Activated T-helper 17 cell treated with anti-CD3 and anti-CD28 coated beads, Interleukin-2, amount 50 U/mL, for 72 hours (primary cell): ENCODE measurements at places on chromosomes 5 and 9.

- ATAC-seq = peak; percentile 83
Observed at GRCh38 chr9:4927043-4927471, 58.0 kb upstream of the JAK2 start.

GRCh38 chr5:132388244-132389050, 18.9 kb downstream of the SLC22A5 start:
- ATAC-seq = no peak

DNA sequence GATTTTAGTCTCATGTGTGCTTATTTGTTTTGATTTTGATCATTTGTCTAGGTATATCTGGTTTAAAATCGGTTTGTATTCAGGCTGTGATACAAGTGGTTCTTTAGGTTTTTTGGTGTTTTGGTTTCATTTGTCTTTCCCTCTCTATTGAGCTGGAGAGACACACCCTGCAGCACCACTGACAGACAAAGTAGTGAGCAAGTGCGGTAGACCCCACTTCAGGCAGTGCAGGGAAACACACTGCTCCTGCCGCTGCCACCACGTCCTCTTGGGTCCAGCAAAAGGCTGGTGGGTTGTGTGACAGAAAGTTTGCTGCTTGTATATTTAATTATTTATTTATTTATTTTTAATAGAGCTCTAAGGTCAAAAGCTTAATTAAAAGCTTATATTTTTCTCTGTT, 801.0 kb downstream of the NR2F1-AS1 start:
- ATAC-seq = no peak

- ATAC-seq = no peak
Observed at GRCh38 chr5:16549491-16550206, 67.1 kb downstream of the RETREG1 start.

DNA sequence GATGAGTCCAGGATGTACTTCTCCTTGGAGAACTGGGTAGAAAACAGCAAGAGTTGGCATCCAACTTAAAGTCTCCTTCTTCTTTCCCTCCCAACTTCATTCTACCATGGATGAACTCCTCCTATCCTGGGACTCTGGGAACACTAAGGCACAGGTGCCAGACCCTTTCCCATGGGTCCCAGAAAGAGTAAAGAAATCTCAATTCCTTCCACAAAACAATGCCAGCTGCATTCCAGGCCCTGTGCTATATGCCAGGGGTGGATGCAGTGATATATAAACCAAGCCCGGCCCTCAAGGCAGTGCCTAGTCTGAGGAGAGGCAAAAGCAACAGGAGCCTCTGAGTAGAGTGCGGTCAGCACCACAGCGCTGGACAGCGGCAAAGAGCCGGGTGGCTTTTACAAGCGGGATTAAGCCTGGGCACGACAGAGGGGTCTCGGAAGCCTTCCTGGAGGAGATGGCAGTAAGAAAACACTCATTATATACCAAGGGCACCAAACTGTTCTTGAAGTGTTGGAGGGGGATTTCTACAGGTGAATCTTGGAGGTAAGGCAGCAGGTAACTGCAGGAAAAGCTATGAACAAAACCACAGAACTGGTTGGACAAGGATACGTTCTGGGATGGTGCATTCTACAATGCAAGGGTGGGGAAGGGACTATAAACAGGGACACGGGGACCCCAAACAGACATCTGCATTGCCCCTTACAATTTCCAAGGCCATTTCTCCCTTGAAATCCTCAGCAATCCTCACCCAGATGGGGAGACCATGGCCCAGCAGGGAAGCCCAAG, 16.4 kb upstream of the TOR2A start:
- ATAC-seq = no peak

GRCh38 chr9:129319076-129319937, 141.2 kb upstream of the IER5L start:
- ATAC-seq = no peak

DNA sequence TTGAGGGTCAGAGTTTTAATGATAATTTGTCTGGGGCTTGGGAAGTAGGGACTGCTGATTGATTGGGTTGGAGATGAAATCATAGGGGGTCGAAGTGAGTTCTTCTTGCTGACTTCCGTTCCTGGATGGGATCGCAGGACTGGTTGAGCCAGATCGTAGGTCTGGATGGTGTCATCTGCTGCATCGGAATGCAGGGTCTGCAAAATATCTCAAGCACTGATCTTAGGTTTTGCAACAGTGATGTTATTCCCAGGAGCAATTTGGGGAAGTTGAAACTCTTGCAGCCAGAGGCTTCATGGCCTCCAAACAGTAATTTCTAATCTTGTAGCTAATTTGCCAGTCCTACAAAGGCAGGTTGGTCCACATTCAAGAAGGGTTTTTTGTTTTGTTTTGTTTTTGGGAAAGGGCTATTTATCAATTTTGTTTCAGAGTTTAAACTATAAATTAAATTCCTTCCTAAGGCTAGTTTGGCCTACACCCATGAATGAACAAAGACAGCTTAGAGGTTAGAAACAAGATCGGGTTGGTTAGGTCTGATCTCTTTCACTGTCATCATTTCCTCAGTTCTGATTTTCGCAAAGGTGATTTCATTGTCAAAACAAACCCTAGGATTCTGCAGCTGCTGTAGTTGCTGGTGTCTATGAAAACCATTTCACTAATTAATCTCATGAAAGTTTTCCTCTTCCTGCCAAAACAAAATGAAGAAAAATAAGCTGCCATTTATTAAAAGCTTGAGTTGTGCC, 388.0 kb downstream of the TMEM232 start:
- ATAC-seq = no peak

GRCh38 chr5:108326982-108327381, 54.9 kb downstream of the FBXL17 start:
- no peak for ATAC-seq

DNA sequence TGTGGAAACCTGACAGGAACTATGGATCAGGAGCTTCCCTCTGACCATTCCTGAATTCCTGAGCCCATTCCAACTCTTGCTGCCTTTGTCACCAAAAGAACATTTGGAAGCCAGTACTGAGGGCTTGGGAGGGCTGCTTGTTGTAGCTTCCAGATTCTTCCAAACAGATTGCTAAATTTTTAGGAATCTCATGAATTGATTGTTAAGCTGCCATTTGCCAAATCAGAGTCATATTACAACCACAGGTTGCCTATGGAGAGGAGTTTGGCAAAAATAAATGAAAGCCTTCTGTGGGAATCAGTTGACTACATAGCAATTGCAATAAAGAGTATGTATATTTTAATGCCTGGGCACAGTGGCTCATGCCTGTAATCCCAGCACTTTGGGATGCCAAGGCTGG, 39.2 kb upstream of the SLC28A3 start:
- ATAC-seq = no peak

- no peak for ATAC-seq
Observed at GRCh38 chr9:109132567-109133021, 12.8 kb upstream of the TMEM245 start.

DNA sequence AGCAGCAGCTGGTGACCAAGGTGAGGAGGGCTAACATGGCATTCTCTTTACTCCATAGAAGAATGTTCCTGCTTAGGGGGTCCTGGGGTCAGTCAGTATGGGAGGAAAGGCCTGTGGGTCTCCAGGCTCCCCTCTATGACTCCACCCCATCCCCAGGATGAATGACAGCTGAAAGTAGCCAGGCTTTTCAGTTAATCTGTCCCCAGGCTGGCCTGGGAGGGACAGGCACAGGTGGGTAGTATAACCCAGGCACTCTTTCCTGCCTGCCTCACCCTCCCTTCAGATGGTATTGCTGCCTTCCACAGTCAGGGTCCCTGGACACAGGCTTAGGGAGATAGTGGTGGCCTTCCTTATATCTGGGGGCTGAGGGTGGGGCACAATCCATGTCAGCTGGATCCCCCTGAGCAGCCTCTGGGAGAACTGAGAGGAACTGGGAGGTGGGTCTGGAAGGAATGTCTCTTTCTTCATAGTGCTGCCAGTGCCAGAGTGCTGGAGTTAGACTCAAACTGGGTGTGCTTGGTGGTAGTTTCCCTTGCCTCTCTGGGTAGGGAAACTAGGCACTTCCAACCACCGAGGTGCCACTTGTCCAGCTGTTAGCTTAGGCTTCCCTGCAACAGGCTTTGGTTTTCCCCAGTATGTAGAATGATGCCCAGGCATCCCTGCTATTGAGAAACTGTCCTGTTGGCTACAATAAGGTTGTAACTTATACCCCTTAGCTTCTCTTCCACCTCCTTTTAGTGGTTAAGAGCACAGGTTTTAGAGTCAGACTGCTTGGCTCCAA, 27.8 kb downstream of the LARP1 start:
- no peak for ATAC-seq

- ATAC-seq = no peak
Observed at GRCh38 chr5:81334304-81335061, 33.1 kb downstream of the ZCCHC9 start.

- ATAC-seq = no peak
Observed at GRCh38 chr5:10264604-10265003, 14.5 kb downstream of the CCT5 start.

GRCh38 chr9:21104787-21105186, 27.0 kb upstream of the IFNB1 start:
- no peak for ATAC-seq

- no peak for ATAC-seq
Observed at GRCh38 chr9:123414936-123415930, 59.2 kb downstream of the CRB2 start.

DNA sequence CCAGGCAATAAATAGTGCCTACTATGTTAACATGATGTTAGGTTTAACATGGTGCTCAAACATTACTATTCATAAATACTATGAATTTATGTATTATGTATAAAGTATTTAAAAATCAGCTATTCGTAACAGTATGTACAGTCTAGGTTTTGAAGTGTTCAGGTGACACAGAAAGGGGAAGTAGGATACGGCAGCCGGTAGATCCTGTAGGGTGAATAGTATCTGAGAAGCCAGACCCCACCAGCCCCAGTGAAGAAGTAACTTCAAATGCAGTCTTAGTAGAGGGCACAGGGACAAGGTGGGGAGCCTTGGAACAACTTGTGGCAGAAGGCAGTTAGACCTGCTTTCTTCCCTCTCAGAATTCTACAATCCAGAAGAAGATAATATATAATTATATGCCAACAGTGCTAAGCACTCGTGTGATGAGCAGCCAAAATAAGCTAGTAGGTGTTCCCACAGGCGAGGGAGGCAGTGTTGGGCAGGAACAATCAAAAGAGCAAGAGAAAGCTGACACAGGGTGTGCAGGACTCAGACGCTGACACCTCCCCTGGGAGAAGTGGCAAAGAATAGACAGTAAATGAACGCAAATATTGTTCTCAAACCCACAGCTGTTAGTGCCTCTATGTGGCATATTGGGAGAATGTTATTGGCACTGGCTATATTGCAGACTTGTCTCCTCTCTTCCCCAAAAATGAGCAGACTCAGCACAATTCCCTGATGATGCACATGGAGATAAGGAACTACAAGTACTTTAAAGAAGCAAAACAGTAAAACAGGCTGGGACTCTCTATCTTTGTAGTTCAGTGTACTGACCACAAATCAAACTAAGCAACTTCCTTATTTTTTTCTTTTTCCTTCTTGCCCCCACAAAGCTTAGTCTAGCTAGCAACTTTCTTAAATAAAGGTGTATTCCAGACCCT, 4.6 kb downstream of the ZNF367 start:
- ATAC-seq = no peak

DNA sequence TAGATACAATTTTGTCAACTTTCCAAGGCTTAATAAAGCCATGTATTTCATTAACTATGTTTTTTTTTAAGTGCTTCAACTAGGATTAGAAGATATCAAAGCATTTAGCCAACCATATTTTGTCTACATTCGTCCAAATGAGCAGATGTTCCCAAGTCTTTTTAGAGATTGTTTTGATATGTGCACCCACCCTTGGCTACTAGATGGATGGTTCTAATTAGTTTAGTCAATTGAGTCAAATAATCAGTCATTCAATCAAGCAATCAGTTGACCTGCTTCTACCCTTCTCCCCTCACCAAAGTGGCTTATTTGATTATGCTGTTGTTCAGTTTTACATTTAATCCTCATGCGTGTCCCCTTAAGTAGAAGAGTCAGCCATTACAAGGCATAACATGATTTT, 319.5 kb upstream of the TNC start:
- no peak for ATAC-seq

GRCh38 chr5:116145416-116145815, 60.6 kb downstream of the COMMD10 start:
- ATAC-seq = peak; percentile 43

- no peak for ATAC-seq
Observed at GRCh38 chr5:78912085-78912771, 72.9 kb downstream of the ARSB start.

DNA sequence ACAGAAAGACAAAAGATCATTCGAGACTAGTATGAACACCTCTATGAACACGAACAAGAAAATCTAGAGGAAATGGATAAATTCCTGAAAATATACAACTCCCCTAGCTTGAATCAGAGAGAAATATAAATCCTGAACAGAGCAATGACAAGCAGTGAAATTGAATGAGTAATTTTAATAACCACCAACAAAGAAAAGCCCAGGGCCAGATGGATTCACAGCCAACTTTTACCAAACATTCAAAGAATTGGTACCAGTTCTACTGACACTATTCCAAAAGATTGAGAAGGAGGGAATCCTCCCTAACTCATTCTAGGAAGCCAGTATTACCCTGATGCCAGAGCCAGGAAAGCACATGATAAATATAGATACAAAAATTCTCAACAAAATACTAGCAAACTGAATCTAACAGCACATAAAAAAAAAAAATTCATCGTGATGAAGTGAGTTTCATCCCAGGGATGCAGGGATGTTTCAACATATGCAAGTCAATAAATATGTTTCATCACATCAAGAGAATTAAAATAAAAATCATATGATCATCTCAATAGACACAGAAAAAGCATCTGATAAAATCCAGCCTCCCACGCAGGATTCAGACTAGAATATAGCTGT, 25.2 kb upstream of the PTGER4 start:
- ATAC-seq = peak; percentile 17

- no peak for ATAC-seq
Observed at GRCh38 chr9:38521762-38522161, 97.5 kb upstream of the IGFBPL1 start.
